ENCODE measurements at places on chromosomes 7 and 10. TPM values are rescaled to one million over a fixed set of nuclear protein-coding genes. Genes with fewer than 3 reads are reported as not detected.
A peak's percentile ranks its signal among the peaks of the same experiment; 100 is the strongest.

The RSPH10B2 gene
- not detected for total RNA-seq

The ITPRID1 gene
- total RNA-seq = not detected

The EMX2 gene
- total RNA-seq = not detected

The APBB1IP gene
- 47.4 TPM for total RNA-seq

The RAPGEF5 gene
- 0.82 TPM for total RNA-seq

The STEAP2 gene
- not detected for total RNA-seq

GRCh38 chr7:117325836-117326235 is 3.0 kb upstream of the WNT2 start:
- no peak overlapping the region for H3K27ac ChIP-seq
- H3K4me1 ChIP-seq = peaks cover 3% of the 10 kb centered on the region
- peaks cover 53% of the 10 kb centered on the region for H3K27me3 ChIP-seq
- H3K4me3 ChIP-seq = no peak overlapping the region
- DNase-seq = no peak

- H3K4me3 ChIP-seq = no peak overlapping the region
- no peaks in the 10 kb centered on the region for H3K27me3 ChIP-seq
- no peaks in the 10 kb centered on the region for H3K4me1 ChIP-seq
- H3K36me3 ChIP-seq = no peaks in the 10 kb centered on the region
Observed at GRCh38 chr7:120190109-120190508, 82.9 kb upstream of the KCND2 start.

GRCh38 chr7:4074407-4074806 is 607.7 kb upstream of the FOXK1 start:
- H3K4me3 ChIP-seq = no peak overlapping the region
- no peak for DNase-seq
- no peak overlapping the region for H3K27ac ChIP-seq
- H3K27me3 ChIP-seq = no peaks in the 10 kb centered on the region
- no peaks in the 10 kb centered on the region for H3K36me3 ChIP-seq
- no peaks in the 10 kb centered on the region for H3K4me1 ChIP-seq

GRCh38 chr10:79223091-79224048 is 123.9 kb upstream of the PPIF start:
- no peaks in the 10 kb centered on the region for H3K27me3 ChIP-seq

GRCh38 chr7:141999058-141999623 is 3.5 kb downstream of the MGAM start:
- DNase-seq = no peak
- no peaks in the 10 kb centered on the region for H3K4me1 ChIP-seq
- H3K27me3 ChIP-seq = no peaks in the 10 kb centered on the region
- H3K36me3 ChIP-seq = no peaks in the 10 kb centered on the region
- no peak overlapping the region for H3K27ac ChIP-seq
- no peak overlapping the region for H3K4me3 ChIP-seq

- no peak overlapping the region for H3K4me3 ChIP-seq
- H3K27ac ChIP-seq = no peak overlapping the region
- no peak for DNase-seq
- peaks cover 23% of the 10 kb centered on the region for H3K27me3 ChIP-seq
Observed at GRCh38 chr7:152922318-152923081, 162.9 kb downstream of the ACTR3B start.

GRCh38 chr7:79290841-79291497 is 162.5 kb downstream of the MAGI2 start:
- no peaks in the 10 kb centered on the region for H3K4me1 ChIP-seq
- no peak overlapping the region for H3K4me3 ChIP-seq
- H3K36me3 ChIP-seq = no peaks in the 10 kb centered on the region
- H3K27me3 ChIP-seq = no peaks in the 10 kb centered on the region

- no peaks in the 10 kb centered on the region for H3K27me3 ChIP-seq
- no peak for DNase-seq
- H3K4me3 ChIP-seq = no peak overlapping the region
- peaks cover 30% of the 10 kb centered on the region for H3K4me1 ChIP-seq
Observed at GRCh38 chr10:132319853-132320653, 11.9 kb upstream of the LRRC27 start.

DNA sequence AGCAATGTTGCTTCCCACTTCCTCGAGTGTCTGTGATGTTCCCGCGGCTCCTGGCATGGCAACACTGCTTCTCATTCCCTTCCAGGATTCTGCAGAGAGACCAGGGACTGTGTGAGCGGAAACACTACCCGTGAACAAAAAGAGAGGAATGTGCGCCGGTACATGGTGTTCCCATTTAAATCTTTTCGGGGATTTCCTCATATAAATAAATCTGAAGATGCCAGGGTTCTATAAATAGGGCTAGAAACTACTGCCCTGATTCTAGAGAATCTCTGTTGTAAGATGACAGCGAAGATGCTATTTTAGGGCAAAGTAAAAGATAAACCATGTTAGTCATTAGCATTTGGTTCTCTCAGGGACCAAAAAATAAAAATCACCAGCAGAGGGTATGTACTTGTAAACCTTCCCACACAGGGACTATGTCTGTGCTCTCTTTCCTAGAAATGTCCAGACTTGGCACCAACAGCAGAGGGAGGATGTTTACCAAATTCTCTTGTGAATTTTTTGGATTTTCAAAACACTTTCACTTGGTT is 92.2 kb upstream of the DDC start:
- no peak for DNase-seq
- H3K36me3 ChIP-seq = no peaks in the 10 kb centered on the region
- peaks cover 30% of the 10 kb centered on the region for H3K4me1 ChIP-seq
- no peak overlapping the region for H3K27ac ChIP-seq
- H3K4me3 ChIP-seq = no peak overlapping the region

- no peak for DNase-seq
- H3K27ac ChIP-seq = no peak overlapping the region
Observed at GRCh38 chr10:78957471-78958039, 111.2 kb upstream of the ZMIZ1 start.

DNA sequence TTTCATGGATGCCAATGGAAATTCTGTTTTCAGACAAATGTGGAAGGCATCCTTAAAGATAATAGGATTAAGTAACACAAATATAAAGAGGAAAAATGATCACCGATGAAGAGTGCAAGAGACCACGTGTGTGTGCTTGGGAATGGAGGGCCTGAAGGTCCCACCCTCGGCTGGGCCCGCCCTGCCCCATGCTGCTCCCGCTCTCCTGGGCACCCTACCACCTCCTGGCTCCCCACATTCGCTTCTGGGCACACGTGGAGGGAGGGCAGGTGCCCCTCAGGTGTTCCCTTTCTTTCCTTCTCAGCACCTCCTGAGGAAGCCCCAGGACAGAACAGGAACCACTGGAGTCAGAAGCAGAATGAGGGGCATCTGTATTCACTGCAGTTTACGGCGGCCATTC is 367.6 kb downstream of the DNAJB6 start:
- peaks cover 11% of the 10 kb centered on the region for H3K27me3 ChIP-seq
- H3K4me3 ChIP-seq = no peak overlapping the region
- no peaks in the 10 kb centered on the region for H3K4me1 ChIP-seq
- DNase-seq = no peak
- no peaks in the 10 kb centered on the region for H3K36me3 ChIP-seq

DNA sequence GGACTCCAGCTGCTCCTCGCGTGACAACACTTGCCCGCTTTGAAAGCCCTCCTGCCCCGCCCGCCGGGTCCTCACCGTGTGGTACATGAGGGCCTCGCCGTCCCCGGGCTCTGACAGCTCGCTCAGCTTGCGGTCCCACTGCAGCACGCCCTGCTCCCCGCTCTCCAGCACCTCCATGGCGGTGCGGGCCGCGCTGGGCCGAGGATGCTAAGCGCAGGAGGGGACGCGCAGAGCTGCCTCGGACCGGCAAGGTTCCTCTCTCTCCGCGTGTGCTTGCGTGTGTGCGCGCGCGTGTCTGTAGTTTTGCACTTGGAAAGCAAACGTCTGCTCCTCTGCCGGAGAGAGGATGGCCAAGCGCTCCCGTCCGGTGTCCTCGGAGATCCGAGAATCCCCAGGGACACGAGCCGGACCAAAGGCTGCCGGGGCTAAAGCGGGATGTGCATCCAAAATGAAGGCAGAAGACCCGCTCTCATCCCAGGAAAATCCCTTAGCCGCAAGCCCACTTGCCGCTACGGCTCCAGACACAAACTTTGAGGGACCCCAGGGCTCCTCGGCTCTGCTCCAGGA is at the start of gene CREB3L2:
Gene CREB3L2, minus strand, starts transcription at position 558 of the 567 bp plus-strand sequence. Its CDS starts 381 bp downstream, at position 177.
- no peaks in the 10 kb centered on the region for H3K27me3 ChIP-seq
- peaks cover 42% of the 10 kb centered on the region for H3K4me1 ChIP-seq
- peak; percentile 67 for DNase-seq
- peak within 1 kb of the TSS; percentile 96 for H3K4me3 ChIP-seq
- H3K36me3 ChIP-seq = peaks cover 29% of the 10 kb centered on the region

DNA sequence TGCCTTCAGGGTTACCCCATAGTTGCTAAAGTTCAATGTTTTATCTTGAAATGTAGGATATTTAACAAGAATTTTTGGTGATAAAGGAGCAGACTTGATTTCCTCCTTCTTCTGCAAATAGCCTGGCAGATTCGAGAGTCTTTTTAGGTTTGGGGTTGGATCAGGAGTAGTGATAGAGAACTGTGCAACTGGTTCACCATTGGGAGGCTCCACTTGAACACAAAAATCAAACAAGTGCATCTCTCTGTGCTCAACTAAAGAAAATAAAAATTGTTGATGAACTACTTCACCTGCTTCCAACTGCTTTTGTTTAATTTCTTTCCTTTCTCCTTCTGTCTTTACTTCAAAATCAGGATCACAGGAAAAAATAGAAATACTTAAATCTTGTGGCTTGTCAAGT is 58.5 kb downstream of the MACC1 start:
- no peak overlapping the region for H3K4me3 ChIP-seq
- no peak overlapping the region for H3K27ac ChIP-seq
- no peak for DNase-seq

GRCh38 chr10:1548146-1548545 is 189.2 kb downstream of the ADARB2 start:
- H3K4me3 ChIP-seq = no peak overlapping the region
- H3K36me3 ChIP-seq = no peaks in the 10 kb centered on the region
- no peaks in the 10 kb centered on the region for H3K27me3 ChIP-seq
- DNase-seq = no peak

DNA sequence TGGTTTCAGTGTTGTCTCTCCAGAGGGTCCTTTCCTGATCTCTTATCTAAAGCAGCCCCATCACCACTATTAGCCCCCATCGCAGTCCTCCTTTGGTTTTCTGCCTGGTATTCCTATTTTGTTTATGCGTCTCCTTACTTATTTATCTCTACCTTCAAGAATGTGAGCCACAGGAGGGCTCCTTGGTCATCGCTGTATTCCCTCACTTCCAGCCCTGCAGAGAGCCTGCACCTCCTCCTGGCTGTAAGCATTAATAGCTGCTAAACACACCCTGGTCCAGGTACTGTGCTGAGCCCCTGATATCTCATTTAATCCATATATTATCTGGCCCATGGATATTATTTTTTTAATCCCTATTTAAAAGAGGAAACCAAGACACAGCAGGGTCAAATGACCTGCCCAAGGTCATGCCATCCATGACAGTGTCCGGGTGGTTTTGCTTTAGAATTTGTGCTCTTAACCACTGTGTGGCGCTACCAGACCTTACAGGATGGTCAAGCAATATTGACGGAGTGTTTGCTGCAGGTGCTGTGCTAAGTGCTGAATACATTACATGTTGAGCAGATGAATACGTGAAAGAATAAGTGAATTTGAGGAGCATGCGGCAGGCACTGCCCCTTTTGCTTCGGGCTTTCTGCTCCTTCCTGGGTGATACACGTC is 227.2 kb downstream of the ADAM12 start:
- no peaks in the 10 kb centered on the region for H3K36me3 ChIP-seq
- no peak overlapping the region for H3K27ac ChIP-seq
- no peak overlapping the region for H3K4me3 ChIP-seq
- no peaks in the 10 kb centered on the region for H3K27me3 ChIP-seq

- no peak overlapping the region for H3K4me3 ChIP-seq
- no peak for DNase-seq
- no peaks in the 10 kb centered on the region for H3K36me3 ChIP-seq
- H3K27me3 ChIP-seq = peaks cover 1% of the 10 kb centered on the region
Observed at GRCh38 chr7:13904689-13905088, 84.8 kb downstream of the ETV1 start.

- H3K4me1 ChIP-seq = no peaks in the 10 kb centered on the region
- H3K27me3 ChIP-seq = no peaks in the 10 kb centered on the region
- no peak overlapping the region for H3K27ac ChIP-seq
- no peaks in the 10 kb centered on the region for H3K36me3 ChIP-seq
- H3K4me3 ChIP-seq = no peak overlapping the region
Observed at GRCh38 chr10:61486738-61487396, 33.7 kb upstream of the TMEM26 start.

- H3K27me3 ChIP-seq = peaks cover 3% of the 10 kb centered on the region
- DNase-seq = no peak
- peak overlapping the region; percentile 83 for H3K27ac ChIP-seq
- peak overlapping the region; percentile 58 for H3K4me3 ChIP-seq
- peaks cover 44% of the 10 kb centered on the region for H3K4me1 ChIP-seq
- H3K36me3 ChIP-seq = peaks cover 20% of the 10 kb centered on the region
Observed at GRCh38 chr7:17233603-17234002, 64.8 kb upstream of the AHR start.

DNA sequence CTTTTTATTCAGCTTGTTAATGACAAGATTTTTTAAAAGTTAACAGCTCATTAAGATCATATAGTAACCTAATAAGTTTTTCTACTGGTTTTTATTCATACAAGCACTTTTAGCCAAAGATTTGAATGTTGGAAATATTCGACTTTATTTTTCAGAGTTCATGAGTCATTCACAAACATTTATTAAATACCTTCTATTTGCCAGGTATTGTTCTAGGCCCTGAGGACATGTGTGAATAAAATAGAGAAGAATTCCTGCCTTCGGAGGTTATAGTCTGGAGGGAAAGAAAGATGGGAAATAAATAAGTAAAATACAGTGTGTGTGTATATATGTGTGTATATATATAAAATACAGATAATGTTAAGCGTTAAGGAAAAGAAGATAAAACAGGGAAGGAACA is 31.5 kb downstream of the BTAF1 start:
- H3K4me3 ChIP-seq = no peak overlapping the region
- peaks cover 76% of the 10 kb centered on the region for H3K36me3 ChIP-seq
- peaks cover 2% of the 10 kb centered on the region for H3K4me1 ChIP-seq
- H3K27me3 ChIP-seq = no peaks in the 10 kb centered on the region
- H3K27ac ChIP-seq = no peak overlapping the region

DNA sequence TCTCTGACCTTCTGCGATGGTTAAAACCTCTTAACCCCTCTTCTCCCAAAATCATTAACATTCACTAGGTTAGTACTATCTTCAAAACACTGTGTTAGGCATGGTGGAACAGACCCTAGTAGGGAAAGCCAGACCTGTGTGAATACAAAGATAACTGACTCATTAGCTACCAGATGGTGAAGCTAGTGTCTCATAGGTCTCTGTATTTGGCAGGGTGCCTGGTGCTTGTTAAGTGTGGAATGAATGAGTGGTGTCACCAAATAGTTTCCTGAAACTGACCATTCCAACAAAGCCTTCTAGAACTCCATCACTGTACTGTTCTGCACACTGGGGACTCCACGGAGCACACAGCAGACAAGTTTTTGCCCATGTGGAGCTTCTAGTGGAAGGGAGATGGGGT is 27.7 kb upstream of the TM9SF3 start:
- H3K27me3 ChIP-seq = no peaks in the 10 kb centered on the region
- peaks cover 1% of the 10 kb centered on the region for H3K4me1 ChIP-seq
- DNase-seq = no peak
- H3K4me3 ChIP-seq = no peak overlapping the region
- no peaks in the 10 kb centered on the region for H3K36me3 ChIP-seq

GRCh38 chr10:112497347-112497950 is 50.4 kb downstream of the VTI1A start:
- H3K4me1 ChIP-seq = peaks cover 5% of the 10 kb centered on the region
- H3K27ac ChIP-seq = no peak overlapping the region
- H3K4me3 ChIP-seq = no peak overlapping the region
- no peak for DNase-seq

GRCh38 chr7:17289074-17289645 is 9.3 kb upstream of the AHR start:
- peaks cover 8% of the 10 kb centered on the region for H3K27me3 ChIP-seq
- H3K4me1 ChIP-seq = peaks cover 2% of the 10 kb centered on the region
- peaks cover 4% of the 10 kb centered on the region for H3K36me3 ChIP-seq
- H3K27ac ChIP-seq = no peak overlapping the region

- peaks cover 9% of the 10 kb centered on the region for H3K27me3 ChIP-seq
- H3K4me1 ChIP-seq = no peaks in the 10 kb centered on the region
- H3K4me3 ChIP-seq = no peak overlapping the region
- no peaks in the 10 kb centered on the region for H3K36me3 ChIP-seq
Observed at GRCh38 chr10:113263056-113263455, 289.8 kb upstream of the HABP2 start.

Measured in activated T-helper 2 cell treated with anti-CD3 and anti-CD28 coated beads, Interferon-gamma antibody, Interleukin-2, Interleukin-4, amounts not matched to agents 10 μg/mL and 5 μg/mL and 100 μg/mL, durations not matched to agents 14 hours and 24 hours and 36 hours (primary cell).